ENCODE measurements at places on chromosomes 16 and 17.

DNA sequence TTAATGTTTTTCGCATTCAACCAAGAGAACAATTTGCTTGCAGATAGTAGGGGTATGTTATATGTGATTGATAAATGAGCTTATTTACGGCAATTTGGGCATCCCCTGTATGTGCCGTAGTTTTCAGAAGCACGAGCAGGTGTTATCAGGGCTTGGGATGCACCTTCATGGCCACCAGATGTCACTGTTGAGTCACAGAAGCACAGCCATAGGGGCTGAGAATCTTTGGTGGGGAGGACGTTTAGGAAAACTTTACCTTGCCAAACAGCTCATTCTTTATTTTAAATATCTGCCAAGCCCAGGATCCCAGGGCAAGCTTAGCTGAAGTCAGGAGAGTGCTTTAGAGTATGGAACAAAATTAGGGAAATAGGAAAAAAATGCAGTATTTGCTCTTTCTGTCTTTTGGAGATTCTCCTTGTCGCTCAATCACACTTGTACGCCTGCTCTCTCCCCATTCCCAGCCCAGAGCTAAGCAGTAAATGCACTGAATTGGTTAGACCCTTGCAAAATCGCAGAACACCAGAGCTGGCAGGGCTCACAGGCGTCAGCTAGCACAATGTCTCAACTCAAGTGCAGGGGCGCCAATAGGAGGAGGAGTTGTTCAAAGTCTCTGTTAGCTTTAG, 93.6 kb upstream of the MPHOSPH6 start:
- peak; percentile 35 for DNase-seq

DNA sequence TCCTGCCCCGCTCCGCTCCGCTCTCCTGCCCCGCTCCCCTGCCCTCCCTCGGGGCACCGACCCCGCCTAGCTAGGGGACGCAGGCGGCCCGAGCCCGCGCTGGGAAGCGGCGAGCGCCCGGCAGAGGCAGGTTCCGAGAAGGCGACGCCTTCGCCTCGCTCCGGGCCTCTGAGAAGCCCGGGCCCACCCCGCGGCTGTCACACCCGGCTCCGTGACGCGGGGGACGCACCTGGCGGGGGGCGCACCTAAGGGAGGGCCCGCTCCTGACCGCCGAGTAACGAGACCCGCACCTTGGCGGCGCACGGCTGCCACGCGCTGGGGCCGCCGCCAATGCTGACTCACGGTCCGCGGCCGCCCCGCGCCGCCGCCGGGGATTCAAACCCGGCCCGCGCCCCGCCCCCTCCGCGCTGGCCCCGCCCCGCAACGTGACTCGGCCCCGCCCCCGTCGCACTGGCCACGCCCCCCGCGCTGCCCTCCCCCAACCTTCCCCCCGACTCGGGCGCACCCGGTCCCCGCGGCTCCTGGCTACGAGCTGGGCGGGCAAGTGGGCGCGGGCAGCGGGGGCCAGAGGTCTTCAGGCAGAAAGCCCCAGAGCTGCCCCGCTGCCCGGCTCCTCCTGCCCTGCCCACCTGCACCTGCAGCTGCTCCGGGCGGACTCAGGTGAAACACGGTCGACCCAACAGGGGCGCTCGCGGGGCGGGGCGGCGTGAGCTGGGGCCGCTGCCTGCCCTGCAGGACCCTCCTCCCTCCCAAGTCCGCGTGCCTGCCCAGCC, 27.8 kb downstream of the GNPTG start:
- DNase-seq = peak; percentile 66

DNA sequence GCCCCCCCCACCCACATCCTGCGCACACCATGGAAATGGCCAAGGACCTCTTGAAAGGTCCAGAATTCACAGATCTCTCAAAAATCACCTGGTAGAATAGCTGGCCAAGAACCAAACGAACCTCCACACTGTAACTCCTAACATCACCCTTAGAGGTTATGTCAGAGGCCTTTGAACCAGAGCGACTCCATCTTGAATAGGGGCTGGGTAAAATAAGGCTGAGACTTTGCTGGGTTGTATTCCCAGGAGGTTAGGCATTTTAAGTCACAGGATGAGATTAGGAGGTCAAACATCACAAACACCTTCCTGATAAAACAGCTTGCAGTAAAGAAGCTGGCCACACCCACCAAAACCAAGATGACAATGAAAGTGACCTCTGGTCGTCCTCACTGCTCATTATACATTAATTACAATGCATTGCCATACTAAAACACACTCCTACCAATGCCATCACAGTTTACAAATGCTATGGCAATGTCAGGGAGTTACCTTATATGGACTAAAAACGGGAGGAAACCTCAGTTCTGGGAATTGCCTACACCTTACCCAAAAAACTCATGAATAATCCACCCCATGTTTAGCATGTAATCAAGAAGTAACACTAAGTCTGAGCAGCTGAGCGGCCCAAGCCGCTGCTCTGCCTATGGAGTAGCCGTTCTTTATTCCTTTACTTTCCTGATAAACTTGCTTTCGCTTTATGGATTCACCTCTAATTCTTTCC, 34.8 kb downstream of the SYCE1L start:
- DNase-seq = no peak

- no peak for DNase-seq
These were observed 24.4 kb upstream of the SMG1 start for GRCh38 chr16:18950469-18951185.

GRCh38 chr17:50542795-50543774, 3.9 kb upstream of the SPATA20 start:
- no peak for DNase-seq

DNA sequence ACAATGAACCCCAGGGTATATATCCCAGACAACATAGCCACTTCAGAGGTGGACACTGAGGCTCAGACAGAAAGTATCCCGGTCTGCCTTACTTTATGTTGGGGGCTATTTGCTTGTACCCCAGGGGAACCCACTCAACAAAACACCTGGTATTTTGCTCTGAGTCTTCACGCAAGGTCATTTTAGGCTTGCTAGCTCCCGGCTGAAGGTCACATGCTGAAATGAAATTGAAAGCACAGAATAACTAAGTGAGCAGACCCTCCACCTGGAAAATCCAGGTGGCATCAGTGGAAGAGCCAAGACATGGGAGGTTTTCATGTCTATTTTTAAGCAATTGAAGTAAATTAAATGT, 4.1 kb upstream of the KDM8 start:
- no peak for DNase-seq

DNA sequence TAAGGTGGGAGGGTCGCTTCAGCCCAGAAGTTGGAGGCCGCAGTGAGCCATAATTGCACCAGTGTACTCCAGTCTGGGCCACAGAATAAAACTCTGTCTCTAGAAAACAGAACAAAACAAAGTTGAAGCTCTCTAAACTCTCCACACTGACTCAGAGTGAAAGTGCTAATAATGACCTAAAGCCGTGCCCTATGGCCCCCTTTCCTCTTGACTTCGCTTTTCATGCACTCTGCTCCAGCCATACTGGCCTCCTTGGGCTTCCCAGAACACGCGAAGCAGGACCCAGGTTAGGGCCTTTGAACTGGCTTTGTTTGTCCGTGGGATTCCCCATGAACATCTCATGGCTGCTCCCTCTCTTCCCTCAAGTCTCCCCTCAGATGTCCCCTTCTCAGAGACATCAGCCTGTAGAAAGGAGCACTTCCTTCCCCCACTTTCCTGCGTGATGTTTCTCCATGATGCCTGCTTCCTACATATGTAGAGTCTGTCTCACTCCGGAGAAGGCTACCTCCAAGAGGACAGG, 18.6 kb upstream of the SPN start:
- no peak for DNase-seq

DNA sequence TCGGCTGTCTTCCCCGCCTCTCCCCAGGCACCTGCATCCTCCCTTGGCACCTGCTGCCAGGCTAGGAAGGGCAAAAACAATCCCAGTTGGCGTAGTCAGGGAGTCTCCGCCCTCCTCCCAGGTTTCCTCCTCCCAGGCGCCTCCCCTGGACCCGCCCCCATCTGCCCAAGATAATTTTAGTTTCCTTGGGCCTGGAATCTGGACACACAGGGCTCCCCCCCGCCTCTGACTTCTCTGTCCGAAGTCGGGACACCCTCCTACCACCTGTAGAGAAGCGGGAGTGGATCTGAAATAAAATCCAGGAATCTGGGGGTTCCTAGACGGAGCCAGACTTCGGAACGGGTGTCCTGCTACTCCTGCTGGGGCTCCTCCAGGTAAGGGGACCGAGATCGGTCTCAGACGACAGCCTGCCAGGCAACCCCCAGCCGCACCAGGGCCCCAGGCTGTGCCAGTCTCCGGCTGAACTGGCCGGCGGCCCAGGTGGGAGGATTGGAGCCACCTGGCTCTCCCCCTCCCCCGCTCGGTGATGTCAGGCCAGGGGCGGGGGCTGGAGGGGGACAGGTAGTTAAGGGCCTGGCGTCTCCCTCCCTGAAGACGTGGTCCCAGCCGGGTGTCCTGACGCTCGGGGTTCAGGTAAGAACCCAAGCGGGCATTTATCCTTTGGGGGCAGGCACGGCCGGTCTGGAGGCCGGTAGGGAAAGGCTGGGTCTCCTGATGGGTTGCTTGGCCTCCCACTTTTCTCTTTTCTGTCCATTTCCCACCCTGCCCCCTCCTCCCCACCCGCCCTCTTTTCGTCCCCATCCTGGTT, at the start of gene GRB7:
GRB7 (plus strand) TSS at position 179 of the 808 bp plus-strand sequence. CDS start 4,364 bp downstream, outside the sequence.
- no peak for DNase-seq

- no peak for DNase-seq
These were observed 95.9 kb downstream of the ABCC1 start for GRCh38 chr16:16045296-16045695.

- DNase-seq = no peak
These were observed 8.0 kb downstream of the TAX1BP3 start for GRCh38 chr17:3660311-3660891.

GRCh38 chr17:27747462-27748359, 52.6 kb downstream of the NOS2 start:
- no peak for DNase-seq

GRCh38 chr17:80943346-80944145, 48.1 kb upstream of the CHMP6 start:
- no peak for DNase-seq

- DNase-seq = no peak
These were observed 9.3 kb upstream of the ZC3H18 start for GRCh38 chr16:88560714-88561484.

DNA sequence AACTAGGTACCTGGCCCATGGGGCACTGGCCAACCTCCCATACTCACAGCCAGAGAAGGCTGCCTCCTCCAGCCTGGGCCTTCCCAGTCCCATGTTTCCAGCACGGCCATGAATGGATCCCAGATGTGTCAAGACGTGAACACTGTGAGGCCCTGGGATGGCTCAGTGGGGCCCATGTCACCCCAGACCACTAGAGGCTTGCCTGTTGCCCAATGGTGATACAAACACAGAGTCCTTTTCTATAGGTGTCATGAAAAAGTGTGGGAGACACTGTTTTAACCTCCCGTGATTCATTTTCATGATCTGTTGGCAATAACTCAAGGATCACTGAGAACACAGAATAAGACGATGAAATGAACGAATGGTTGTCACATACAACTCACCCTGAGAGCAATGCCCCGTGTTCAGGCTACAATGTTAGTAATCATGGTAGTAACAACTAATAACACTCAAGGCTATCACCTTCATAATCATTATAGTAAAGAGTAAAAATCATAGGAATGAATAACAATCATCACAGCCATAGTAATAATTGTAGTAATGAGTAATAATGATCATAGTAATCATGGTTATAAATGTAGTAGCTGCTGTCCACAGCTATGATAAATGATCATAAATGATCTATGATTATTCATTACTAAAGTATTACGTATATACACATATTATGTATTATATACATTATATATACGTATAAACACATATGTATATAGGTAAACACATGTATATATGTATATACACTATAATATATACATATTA, 64.0 kb downstream of the DYNLRB2 start:
- peak; percentile 27 for DNase-seq

- DNase-seq = no peak
These were observed 3.0 kb upstream of the NRN1L start for GRCh38 chr16:67881621-67882161.

- DNase-seq = no peak
These were observed 10.6 kb downstream of the CA10 start for GRCh38 chr17:52147872-52148271.

DNA sequence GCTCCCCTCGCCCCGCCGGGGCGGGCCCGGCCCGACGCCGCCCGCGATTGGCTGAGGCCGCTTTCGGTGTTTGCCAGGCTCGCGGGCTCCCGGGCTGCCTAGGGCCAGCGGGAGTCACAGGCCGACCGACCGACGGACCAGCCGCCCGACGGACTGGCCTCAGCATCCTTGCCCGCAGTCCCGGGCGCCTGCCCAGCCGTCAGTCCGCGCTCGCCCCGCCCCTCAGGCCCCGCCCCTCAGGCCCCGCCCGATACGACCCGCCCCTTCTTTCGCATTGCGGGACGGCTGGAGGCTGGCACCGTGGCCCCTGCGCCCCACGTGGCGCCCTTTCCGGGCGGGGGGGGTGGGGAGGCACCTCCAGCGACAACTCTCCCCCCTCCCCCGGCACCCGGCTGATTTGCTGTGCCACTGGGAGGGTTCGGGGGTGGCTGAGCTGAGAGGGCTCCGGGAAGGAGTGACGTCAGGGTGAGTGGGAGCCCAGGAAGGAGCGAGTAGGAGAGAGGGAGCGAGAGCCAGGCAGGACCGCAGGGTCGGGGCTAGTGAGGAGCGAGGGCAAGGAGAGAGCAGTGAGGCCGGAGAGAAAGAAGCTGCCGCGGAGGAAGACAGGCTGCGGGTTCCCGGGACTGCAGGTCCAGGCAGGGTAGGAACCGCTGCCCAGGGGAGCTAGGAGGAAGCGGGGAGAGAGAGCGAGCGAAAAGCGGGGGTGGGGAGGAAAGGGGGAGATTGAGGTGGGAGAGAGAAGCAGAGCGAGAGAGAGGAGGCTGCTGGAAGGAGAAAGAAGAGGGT, at the start of gene ASPHD1:
ASPHD1 (plus strand) TSS at position 387 of the 786 bp plus-strand sequence. CDS start 484 bp downstream, outside the sequence.
- peak; percentile 61 for DNase-seq

- no peak for DNase-seq
These were observed 8.4 kb upstream of the PCTP start for GRCh38 chr17:55742272-55743102.

GRCh38 chr16:86307514-86307903, 202.8 kb upstream of the FOXF1 start:
- DNase-seq = no peak

DNA sequence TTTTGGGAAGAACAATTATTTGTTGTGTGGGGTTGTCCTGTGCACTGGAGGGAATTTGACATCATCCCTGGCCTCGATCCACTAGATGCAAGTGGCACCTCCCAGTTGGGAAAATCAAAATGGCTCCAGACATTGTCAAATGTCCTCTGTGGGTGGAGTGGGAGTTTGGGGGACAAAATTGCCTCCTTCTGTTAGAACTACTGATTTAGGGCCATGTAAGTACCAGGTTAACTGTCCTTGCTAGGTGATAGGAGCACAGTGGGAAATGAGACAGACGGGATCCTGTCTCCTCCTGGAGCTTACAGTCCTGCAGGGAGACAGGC, 56.8 kb downstream of the ARHGAP23 start:
- DNase-seq = no peak
